COR-L47 (cell line): ENCODE measurements at places on chromosomes 6 and 20.

DNA sequence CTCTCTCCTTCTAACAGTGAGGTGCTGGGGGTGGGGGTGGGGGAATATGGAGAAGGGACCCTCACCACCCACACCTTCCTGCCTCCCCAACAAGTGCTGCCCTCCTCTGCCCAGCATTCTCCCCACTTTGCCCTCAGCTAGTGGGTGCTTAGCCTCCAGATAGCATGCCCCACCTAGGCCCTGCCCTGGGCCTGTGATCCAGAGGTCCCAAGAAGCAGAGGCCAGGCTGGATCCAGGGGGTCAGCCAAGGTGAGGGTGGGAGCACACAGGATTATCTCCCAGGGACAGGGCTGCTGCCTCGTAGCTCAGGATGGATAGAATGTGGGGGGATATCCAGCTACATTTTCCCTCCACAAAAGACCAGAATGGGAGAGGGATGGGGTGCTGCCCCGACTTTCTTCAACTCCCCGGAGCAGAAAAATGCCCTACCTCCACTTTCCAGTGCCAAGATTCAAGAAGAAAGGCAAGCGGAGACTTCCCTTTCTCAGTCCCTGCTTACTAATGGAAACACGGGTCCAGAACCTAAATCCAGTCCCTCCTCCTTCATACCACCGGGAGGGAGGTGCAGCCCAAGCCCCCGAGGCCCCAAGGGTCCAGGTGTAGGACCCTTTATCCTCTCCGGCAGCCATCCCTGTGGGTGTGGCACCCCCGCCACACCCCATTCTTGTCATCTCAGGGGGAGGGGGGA is 987 bp downstream of the ADISSP start:
- no peak for DNase-seq

DNA sequence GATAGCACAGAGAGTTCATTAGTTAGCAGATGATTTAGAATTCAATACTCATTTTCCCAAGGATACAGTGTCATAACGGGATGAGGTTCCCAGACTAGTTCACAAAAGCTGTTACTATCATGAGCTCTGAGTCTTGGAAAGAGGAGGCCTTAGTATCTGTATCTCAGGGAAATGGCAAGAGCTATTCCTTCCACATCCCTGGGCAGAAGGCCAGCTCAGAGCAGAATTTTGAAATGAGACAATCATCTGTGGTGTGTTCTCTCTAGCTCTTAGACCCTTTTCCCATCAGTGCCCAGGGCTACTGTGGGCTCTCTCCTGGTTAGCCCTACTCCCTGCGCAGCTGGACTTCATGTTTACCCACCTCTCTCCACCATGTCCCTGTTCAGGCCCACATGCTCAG is 64.5 kb downstream of the JAG1 start:
- DNase-seq: no peak

- no peak for DNase-seq
Measured at GRCh38 chr20:51426718-51427650, 115.5 kb downstream of the NFATC2 start.

GRCh38 chr6:68868646-68869045 is 233.6 kb downstream of the ADGRB3 start:
- DNase-seq: no peak

GRCh38 chr20:4483486-4483885 is 238.2 kb upstream of the PRND start:
- DNase-seq: no peak

DNA sequence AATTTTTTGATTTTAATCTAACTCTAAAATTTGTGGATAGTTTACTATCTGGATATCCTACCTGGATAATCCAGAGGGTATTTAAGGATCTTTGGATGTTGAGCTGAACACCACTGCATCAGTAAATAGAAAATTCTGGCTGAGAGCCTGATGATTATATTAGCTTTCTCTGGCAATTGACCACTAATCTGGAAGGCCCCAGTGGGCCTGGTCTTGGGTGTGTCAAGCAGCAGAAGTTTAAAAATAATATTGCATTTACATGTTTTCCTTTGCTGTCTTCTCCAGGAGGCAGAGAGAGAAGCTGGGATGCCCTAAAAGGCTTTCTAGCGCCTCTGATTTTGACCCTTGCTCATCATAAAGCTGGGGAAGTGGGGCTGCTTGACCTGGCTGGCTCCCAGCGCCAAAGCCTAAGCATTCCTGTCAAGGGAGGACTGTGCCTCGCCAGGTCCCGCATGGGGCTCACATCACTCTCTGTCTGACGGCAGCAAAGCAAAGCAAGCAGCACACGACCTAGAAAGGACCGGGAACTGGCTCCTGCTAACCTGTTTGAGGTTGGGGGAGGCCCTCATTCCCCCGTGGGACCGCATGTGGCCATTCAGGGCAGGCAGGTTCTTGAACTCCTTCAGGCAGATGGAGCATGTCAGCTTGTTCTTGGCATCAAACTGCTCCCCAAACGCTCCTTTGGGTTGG is 46.6 kb upstream of the MRPS10 start:
- DNase-seq: no peak
